ENCODE measurements at places on chromosomes 11 and 22. TPM values are rescaled to one million over a fixed set of nuclear protein-coding genes. Genes with fewer than 3 reads are reported as not detected.

Gene LAYN
- total RNA-seq: 0.76 TPM

Gene TEX54
- not detected for total RNA-seq

Gene SLC22A9
- total RNA-seq: not detected

DNA sequence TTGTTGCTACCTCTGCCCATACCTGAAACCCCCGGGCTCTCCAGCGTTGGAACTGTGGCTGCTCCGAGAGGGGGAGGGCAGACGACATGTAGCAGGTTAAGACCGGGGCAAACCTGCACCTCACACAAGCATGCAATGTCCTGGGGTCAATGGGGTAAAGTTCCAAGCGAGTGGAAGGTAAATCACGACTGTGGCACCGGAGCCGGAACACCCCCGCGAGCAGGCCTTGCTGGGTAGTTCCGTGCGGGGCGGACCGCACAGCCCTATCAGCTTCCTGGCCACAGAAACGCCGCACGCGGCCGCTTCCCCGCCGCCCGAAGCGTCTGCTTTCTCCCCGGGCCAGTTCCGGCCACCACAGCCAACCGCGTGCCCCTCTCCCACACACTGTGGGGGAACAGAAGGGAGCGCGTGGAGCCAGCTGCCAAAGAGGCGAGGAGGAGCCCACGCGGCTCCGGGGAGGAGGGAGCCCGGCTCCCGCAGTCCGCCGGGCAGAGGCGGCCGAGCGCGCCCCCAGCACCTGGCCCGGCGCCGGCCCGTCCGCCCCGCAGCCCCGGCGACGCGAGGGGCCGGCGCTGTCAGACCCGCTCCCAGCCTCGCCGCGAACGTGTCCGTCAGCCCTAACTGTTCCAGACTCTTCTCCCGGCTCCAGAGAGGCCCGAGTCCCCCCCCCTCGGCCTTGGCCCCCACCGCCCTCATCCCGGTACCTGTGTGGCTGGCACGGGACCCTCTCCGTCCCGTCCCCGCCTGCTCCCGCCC is 1.6 kb downstream of the SPTBN2 start:
- peak; percentile 39 for DNase-seq

GRCh38 chr11:19553683-19554333 is 158.8 kb upstream of the NAV2 start:
- peak; percentile 70 for DNase-seq

DNA sequence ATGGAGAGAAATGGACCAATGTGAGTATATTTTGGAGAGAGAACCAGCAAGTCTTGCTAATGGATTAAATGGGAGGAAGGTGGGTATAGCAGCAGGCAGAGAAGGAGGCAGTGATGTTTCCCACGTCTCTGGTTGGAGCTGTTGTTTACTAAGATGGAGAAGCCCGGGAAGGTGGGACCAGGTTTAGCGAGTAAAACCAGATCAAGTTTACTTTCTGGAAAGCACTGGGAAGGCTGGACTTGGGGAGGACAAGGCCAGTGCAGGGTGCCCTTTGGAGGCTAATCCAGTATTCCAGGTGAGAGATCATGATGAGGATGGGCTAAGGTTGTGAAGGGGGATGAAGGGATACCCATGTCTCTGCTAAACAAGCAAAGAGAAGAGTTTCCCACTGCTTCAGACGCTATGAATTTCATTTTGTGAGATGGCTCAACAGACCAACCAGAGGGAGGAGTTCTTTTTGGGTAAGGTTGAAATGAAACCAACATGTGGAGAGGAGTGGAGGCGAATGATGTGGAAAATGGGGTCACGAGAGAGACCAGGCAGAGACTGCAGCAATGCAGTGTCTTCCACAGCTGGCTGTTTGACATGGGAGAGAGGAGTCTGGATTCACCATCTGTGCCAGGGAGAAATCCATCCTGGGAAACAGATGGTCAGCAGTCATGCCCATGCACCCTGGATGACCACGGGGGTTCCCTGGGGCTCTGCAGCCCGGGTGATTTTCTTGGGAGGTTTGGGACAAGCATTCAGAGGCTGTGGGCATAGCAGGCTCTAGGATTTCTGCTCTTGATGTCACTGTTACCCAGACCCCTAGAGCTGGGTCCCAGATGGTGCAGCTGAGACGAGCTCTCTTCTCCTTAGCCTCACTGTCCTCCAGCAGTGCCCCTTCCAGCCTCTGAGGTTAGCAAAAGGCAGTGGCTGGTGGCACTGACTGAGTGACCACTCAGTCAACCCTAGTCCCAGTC is 24.9 kb downstream of the COMMD9 start:
- DNase-seq: no peak

DNA sequence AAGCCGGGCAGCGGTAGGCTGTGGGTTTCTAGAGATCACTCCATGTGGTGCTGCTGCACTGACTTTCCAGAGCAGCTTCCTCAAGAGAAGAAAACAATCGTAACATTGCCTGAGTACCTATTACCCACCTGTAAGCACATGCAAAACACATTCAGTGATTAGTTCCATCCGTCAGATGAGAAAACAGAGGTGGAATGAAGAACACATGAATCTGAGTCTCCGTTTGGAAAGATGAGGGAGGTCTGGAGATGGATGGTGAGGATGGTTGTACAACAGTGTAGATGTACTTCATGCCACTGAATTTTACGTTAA is 7.5 kb upstream of the SLCO2B1 start:
- DNase-seq: no peak

- no peak for DNase-seq
These were observed 10.8 kb downstream of the THYN1 start for GRCh38 chr11:134242376-134242775.

DNA sequence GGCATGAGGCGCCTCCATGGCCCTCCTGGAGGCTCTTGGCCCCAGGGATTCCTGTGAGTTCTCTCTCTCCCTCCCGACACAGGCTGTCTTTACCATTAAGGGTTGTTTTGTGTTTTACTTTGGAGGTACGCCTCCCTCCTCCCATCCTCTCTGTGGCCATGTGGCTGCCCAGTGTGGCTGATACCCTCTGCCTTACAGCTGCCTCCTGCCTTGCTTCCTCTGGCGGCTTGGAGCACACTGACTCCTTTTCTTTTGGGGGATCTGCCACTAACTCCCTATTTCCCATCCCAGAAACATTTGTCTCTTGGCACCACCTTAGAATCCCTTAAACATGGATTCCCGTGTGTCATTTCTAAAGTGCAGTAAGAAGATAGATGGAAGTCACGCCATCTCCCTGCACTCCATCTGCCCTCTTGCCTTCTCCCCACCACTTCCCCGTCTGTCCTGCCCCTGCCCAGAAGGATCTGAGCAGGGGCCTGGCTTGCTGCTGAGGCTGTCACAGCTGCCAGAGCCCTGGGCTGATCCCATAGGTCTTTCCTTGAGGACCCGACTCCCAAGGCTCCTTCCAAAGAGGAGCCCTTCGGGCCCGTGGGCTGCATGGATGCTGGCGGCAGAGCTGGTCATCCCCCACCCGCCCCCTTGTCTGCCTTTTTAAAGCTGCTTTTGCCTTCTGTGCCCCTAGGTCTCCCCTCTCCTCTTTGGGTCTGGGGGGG is 15.1 kb upstream of the ACR start:
- no peak for DNase-seq

DNA sequence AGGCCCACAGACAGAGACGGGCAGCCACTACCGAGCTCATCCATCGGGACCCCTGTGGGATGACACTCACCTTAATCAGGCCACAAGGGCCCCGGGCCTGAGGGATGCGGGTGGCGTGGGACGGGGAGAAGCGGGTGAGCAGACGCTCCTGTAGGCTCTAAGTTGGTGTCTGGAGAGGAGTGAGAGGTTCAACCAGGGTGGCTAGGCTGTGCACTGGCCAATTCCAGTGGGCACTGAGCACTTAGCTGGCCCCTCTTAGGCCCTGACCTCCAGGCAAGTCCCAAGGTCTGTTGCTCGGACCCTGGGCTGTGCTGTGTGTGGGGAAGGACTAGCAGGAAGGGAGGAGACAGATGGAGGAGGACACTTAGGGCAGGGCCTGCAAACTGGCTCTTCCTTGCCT is 139.3 kb downstream of the ST3GAL4 start:
- no peak for DNase-seq

GRCh38 chr11:12943311-12943710 is 65.8 kb upstream of the RASSF10 start:
- no peak for DNase-seq

DNA sequence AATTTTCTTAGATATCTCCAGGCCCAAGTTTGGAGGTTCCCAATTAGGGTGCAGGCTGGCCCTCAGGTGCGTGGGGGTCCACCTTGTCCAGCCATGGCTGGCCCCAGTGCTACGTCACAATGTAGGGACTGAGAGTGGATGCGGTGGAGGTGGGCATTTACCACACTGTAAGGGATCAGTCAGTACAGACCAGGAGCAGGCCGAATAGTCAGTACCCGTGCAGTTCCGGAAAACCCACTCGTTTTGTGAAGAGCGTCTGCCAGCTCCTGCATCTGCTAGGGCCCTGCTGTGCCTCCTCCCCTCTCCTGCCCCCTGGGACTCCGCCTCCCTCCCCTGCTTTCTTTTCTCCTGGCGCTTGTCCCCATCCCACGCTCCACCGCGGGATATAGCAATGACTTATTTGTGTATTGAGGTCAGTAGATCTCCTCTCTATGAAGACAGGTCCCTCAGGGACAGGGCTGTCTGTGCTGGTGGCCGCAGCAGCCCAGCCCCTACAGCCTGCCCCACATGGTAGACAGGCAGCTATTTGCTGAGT is 50.4 kb upstream of the SEPTIN5 start:
- DNase-seq: no peak

DNA sequence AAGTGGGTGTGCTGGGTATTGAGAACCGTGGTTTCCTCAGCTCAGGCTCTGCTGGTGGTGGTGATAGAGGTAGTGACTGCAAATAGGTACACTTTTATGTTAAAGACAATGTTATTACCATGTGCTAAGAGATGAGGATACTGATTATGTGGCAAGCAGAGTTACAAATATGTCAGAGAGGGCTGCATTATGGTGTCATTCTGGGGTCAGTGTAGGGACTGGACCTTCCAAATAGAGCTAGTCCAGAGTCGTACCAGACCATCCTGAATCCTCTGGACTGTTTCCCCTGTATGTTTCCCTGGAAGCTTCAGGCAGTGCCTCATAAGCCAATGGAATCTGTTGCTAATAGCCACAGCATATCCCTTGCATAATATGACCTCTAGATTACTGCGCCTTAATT is at the start of gene DNAJB7:
Gene DNAJB7, minus strand, starts transcription at position 101 of the 400 bp plus-strand sequence. CDS start 119 bp downstream, outside the sequence.
- DNase-seq: no peak

GRCh38 chr11:76625472-76626186 is 44.9 kb downstream of the LRRC32 start:
- DNase-seq: peak; percentile 9

DNA sequence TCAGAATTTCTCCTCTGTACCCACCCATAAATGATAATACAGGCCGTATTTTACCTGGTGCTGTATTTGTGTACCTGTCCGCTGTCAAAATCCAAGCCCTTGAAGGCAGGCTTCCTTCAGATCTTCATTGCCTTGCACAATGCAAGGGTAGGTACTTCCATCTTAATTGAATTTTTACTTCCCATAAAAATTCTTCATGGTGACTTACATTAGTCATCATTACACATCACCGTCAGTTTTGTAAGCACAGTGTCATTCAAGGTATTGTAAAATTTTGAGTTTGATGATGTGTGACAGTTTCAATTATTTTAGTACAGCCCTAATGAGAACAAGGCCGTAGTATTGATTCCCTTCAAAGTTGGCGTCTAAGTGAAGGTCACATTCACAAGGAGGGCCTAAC is 770 bp upstream of the TSG101 start:
- DNase-seq: no peak

DNA sequence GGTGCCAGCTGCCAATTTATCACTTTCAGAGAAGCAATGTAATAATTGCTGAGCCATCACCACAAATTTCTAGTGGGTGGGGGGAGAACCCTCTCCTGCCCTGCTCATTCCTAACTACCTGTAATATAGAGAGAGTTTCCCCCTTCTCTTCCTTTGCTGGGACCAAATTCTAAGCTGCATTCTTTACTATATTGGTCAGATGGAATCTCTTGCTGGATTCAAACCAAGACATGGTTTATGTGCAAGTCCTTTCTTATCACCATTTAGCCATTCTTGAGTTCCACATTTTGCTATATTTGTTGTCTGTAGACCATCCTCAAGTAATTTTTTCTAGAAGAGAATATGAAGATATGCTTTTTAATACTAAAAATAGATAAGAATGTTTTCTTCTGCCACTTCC is 452.1 kb downstream of the MN1 start:
- no peak for DNase-seq

GRCh38 chr22:42343121-42343454 is 72.6 kb upstream of the TCF20 start:
- no peak for DNase-seq

DNA sequence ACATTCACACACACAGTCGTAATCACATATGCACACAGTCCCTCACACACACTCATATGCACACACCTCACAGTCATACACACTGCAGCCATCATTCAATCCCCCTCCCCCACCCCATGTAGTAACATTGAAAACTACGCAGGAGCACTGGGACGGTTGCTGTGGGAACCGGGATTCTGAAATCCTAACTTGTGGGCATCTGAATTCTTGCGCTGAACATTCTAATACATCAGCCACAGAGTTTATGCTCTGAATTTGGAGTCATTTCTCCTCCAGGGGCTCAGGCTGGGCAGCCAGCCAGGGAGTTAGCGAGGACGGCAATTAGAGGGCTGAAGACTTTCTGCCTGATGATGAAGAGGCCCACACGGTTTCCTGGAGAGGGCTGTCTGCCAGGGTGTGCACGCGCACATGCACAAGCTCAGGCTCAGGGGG is 32.7 kb downstream of the CD6 start:
- peak; percentile 43 for DNase-seq

DNA sequence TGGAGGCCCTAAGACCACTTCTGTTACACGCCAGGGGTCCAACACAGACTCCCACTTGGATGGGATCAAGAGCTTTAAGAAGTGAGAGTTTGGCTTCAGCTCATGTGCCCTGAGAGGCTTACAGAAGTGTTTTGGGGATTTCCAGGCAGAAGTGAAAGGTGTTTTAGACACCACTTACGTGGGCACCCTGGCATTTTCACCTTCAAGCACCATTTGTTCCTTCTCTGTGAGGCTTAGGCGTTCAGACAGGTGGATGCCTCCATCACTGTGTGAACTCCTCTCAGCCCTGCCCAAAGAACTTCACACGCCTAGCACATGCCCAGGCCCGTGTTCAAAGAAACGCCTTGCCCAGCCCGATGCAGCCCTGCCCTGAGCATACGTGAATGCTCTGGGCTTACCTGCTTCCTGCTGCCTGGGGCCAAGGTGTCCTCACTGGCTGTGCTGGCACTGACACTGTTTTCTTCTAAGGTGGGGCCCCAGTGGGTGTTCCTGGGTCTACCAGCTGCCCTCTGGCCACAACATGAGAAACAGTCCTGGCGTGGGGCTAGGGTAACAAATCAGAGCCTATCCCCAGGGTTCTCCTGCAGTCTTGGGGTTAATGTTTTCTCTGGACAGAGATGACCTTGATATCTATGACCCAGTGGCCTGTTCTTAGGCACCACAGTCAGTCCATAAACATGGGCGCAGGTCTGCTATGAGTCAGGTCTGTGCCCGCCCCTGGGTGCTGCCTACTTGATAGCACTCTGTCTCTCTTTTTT is 34.0 kb downstream of the AMPD3 start:
- no peak for DNase-seq

GRCh38 chr11:122115524-122116379 is at the start of gene BLID:
BLID (minus strand) TSS chr11:122116215; CDS start chr11:122115922, 293 bp downstream.
- DNase-seq: no peak

GRCh38 chr11:30521297-30522071 is 64.7 kb downstream of the MPPED2 start:
- no peak for DNase-seq

All from activated CD4-positive, alpha-beta memory T cell treated with anti-CD3 and anti-CD28 coated beads, Interleukin-2, amount 10 ng/mL, durations not matched to agents 7 days and 5 days (primary cell).